HS-5 (cell line): ENCODE measurements at places on chromosomes 7 and 10.
A peak's percentile ranks its signal among the peaks of the same experiment; 100 is the strongest.

DNA sequence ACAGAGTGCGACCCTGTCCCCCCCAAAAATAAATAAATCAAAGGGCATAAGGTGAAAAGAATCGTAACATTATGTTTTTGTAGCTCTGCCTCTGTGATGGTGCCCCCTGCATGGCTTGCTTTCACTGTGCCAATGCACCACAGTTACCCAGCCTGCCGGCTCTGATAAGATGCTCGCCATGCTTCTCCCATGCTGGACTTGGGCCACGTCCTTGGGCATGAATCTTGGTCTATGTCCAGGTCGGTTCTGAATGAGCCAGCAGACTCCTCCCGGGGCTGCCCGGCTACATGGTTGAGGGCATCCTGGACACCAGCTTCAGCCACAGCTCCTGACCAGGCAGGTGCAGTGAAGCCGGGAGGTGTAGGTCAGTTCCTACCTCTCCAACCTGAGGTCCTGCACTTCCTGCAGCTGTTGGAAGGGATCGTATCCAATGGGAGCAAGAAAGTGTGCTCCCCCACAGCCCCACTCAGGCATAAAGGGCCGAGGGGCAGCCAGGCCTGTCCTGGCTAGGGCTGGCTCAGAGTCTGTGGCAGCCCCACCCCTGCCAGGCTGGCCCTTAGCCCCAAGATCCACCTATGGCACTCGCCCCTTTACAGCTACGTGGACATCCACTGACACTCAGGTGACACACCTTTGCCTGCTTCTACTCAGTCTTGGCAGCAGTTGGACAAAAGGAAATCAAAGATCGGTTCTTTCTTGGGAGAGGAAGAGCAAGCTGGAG lies 34.1 kb downstream of the CHST3 start:
- DNase-seq = no peak

- no peak for DNase-seq
Observed at GRCh38 chr10:13528123-13528874, 515 bp downstream of the BEND7 start.

DNA sequence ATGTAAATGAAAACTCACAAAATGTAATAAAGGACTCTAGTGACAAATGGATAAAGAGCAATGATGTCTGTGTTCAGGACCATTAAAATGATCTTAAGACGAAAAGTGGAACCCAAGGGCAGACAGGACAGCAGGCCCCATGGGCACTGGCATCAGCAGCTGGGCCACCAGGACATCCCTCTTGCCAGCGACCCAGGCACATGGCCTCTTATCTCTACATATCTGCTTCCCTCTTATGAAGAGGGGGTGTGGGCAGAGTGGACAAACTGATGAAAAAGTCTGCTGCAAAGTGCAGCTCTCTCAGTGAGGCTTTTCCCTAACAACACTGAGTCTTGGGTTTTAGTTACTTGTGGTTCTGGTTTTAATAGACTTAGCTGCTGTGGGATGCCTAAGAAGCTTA lies 44.8 kb upstream of the ANKRD1 start:
- DNase-seq = no peak

GRCh38 chr10:112304267-112304859 lies 21.2 kb downstream of the TECTB start:
- no peak for DNase-seq

GRCh38 chr10:103845972-103846371 lies 9.4 kb downstream of the SH3PXD2A start:
- no peak for DNase-seq

GRCh38 chr7:11182736-11183135 lies 209.1 kb downstream of the PHF14 start:
- DNase-seq = no peak

DNA sequence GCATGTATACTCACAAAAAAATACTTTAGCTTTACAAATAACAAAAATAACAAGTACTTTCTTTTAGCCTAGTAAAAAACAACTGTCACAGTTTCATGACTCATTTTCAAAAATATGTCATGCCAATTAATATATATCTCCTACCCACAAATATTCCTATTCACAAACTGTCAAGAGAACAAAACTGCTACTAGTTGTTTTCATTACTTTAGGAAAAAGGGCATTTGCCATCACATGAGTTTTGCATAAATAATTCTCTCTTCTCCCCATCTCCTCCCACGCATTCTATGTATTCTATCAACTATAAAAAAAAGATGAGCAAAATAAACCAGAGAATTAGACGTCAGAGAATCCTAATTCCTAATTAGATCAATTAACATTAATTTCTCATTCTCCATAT lies 87.6 kb downstream of the PIP4K2A start:
- no peak for DNase-seq

DNA sequence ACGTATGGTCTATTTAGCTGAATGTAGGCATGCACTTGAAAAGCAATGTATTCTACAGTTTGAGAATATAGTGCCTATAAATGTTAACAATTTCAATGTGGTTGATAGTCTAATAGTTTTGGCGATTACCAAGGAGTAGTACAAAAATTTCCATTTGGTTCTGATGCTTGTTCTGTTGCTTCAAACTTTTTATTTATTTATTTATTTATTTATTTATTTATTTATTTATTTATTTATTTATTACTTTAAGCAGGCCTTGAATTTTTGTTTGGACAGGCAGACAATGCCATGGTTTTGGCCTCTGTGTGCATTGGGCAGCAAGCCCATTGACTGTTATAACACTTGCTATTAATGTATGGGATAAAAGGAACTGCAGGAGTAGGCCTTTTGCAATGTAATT lies 36.5 kb upstream of the MALRD1 start:
- no peak for DNase-seq

DNA sequence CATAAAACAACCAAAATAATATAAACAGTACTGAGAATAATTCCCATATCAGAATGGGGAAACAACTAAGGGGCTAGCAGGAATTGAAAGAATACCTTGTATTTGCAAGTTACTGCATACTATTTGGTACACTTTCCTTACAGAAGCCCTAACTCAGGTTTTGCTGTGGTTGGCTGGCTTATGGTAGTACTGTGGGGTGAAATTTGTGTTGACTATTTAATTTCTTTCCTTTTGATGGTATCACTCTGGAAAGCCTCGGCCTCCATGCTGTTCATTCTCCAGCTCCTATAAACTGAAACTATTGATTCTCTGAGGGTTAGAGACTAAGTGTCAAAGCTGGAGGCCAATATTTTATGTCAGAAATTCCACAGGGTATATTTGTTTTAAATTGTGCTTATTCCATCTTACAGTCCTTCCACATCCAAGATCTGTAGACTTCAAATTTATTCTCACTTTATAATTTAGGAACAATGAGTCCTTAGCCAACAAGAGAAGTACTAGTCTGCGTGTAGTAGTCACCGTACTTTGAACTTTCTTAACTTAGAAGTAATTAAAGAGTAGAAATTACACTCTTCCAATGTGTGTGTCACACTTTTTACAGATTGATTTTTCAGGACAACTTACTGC lies 13.4 kb downstream of the SKIDA1 start:
- no peak for DNase-seq

DNA sequence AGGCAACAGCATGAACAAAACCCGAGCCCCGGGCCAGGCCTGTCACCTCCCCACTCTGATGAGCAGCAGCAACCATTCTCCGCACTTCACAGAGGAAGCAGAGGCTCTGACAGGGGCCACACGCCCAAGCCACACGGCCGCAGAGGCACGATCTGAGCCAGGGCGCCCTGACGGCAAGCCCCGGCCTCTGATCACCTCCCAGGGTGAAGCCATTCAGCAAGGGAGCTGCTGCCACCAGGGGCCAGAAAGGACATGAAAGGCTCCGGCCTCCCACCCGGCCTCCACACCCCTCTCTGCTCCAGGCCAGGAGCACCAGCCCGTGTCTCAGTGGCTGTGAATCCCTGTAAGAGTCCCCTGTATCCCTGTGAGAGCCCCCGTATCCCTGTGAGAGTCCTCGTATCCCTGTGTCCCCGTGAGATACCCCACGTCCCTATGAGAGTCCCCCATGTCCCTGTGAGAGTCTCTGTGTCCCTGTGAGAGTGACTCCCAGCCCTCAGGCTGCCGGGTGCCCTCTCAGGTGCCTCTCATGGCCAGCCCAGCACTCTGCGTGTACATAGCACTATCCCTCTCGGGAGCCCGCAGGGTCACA lies 187.8 kb downstream of the MAD1L1 start:
- no peak for DNase-seq

GRCh38 chr10:32501906-32502305 lies 56.0 kb downstream of the CCDC7 start:
- DNase-seq = no peak

DNA sequence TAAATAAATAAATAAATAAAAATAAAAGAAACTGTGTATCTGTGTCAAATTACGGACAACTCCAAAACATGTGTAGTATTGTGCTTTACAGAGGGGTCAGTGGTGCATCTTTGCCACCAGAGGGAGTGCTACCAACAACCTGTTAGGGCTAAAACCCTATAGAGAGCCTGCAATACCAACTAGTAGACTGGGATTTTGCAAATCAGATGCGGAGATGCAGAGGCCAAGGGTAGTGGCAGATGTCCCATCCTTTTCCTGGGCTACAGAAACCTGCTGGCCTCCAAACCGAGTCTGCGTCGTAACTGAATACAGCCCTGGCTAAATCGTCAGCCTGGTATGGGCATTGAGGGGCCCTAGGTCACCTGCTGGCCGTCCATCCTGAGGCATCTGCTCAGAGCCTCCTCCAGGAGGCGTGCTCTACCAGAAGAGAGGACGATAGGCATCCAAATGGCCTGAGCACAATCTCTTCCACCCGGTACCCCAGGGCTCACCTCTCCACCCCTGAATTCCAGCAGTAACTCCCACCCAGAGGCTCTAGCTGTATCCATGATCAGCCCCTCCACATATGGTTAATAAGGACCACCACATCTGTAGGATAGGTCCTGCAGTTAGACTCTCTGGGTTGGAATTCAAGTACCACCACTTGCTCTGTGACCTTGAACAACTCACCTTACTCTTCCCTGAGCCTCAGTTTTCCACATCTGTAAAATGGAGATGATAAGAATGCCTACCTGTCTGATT lies 6.2 kb upstream of the RRP12 start:
- peak; percentile 73 for DNase-seq

DNA sequence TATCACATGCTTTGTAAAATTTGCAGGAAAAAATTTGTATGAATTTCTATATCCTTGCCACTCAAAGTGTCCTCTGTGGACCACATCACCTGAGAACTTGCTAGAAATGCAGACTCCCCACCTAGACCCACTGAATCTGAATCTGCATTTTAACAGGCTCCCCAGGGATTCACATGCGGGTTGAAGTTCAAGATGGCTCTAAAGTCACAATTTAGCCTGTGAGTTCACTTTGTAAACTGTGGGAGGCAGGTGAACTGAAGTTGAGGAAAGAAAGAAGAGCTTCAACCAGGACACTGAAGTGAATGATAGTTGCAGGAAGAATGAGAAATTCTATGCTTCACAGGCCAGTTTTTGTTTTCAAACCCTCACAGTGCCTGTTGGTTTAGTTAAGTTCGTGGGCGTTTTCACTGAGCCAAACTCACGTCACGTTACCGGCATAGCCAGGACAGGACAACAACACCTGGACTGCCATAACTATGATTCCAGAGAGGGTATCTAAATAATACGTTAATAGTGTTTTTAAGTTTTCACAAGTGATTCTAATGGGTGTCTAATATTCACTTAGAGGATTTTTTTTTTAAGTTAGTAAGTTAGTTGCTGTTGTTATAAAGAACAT lies 240.0 kb downstream of the PHTF2 start:
- no peak for DNase-seq

- DNase-seq = no peak
Observed at GRCh38 chr7:135486261-135486920, 23.5 kb downstream of the CNOT4 start.

GRCh38 chr7:37916673-37917660 lies at the start of gene SFRP4:
SFRP4 (minus strand) TSS chr7:37916817; CDS start chr7:37916537, 280 bp downstream.
- peak; percentile 47 for DNase-seq

DNA sequence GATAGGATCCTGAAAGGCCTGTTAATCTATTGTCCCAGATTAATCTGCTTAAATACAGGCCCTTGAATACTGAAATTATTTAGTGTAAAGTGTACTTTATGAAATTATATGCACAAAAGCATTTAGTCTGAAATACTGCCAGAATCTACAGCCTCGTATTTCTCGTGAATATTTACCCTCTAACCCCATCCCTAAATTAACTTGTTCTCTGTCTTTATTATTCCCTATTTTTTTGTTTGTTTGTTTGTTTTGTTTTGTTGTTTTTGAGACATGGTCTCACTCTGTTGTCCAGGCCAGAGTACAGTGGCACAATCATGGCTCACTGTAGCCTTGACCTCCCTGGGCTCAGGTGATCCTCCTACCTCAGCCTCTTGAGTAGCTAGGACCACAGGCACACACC lies 2.7 kb upstream of the CPED1 start:
- DNase-seq = no peak

DNA sequence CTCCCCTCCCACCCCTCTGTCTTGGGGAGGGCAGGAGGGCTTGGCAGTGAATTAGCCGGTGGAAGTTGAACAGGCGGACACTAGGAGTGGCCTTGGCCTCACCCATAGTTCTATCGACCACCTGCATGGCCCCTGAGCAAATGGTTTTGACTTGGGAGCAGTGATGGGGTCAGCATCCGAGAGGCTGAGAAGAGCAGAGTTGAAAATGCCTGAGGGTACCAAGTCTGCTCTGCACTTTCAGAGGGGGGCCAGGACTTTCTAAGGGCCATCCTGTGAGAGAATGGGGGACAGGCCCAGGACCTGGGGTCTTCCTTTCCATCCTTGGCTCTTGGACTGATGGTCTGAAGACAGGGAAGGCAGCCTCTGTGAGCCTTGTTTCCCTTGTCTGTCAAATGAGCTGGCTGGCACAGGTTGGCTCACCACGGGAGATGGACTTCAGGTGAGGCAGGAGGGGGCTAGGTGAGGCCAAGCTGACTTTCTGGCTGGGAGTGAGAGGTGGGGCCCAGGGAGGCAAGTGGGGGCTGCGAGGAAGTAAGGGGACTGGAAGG lies 29.4 kb downstream of the CDH23 start:
- no peak for DNase-seq

- no peak for DNase-seq
Observed at GRCh38 chr7:31778296-31778695, 91.3 kb downstream of the PPP1R17 start.

- no peak for DNase-seq
Observed at GRCh38 chr10:107657851-107658250, 493.3 kb upstream of the SORCS1 start.

- DNase-seq = no peak
Observed at GRCh38 chr10:16689696-16690095, 127.5 kb downstream of the RSU1 start.

DNA sequence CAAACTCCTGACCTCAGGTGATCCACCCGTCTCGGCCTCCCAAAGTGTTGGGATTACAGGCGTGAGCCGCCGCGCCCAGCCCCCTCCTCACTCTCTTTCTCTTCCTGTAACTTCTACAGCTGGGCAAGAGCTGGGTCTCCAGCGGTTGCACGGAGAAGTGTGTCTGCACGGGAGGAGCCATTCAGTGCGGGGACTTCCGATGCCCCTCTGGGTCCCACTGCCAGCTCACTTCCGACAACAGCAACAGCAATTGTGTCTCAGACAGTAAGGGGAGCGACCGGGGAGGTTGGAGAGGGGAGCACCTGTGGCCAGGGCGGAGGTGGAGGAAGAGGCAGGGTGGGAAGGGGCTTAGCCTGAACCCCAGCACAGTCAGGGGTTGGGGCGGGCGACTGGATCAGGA lies 41.4 kb downstream of the EPHB4 start:
- DNase-seq = no peak

- DNase-seq = no peak
Observed at GRCh38 chr10:11162828-11163599, 145.3 kb downstream of the CELF2 start.

GRCh38 chr10:110212119-110213006 lies 5.0 kb downstream of the MXI1 start:
- DNase-seq = no peak

- DNase-seq = no peak
Observed at GRCh38 chr10:17431871-17432311, 22.5 kb downstream of the ST8SIA6 start.
